Skin of body (tissue), 3 donors: ENCODE measurements at places on chromosomes 1 and 21. TPM values are rescaled to one million over a fixed set of nuclear protein-coding genes. Genes with fewer than 3 reads are reported as not detected.

- DNase-seq, result no peak
Observed at GRCh38 chr1:214228976-214229375, 52.0 kb upstream of the SMYD2 start.

GRCh38 chr21:46078978-46079351, 18.9 kb upstream of the COL6A2 start:
- DNase-seq, result no peak

GRCh38 chr1:150621497-150622302, 7.7 kb downstream of the ENSA start:
- peak; percentile 38 for DNase-seq

DNA sequence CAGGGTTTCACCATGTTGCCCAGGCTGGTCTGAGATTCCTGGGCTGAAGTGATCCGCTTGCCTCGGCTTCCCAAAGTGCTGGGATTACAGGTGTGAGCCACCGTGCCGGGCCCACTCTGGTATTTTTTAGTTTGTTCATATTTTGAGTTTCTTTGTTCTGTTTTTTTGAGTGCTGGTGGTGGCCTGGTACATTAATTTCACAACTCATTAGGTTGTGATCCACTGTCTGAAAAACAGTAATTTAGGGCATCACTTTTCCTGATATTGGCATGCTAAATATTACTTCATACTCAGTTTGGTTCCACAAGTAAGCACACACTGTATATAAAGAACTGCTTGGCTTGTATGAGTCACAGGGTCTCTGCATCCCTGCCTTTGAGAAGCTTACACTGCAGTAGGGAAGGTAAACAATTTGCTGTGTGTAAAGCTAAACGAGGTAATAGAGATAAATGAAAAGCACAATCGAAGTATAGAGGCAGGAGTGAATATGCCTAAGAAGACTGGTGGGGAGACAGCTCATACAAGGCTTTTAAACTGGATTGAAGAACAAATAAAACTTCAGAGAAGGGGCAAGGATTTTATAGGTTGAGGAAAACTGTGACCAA, 7.7 kb downstream of the SNX27 start:
- no peak for DNase-seq

DNA sequence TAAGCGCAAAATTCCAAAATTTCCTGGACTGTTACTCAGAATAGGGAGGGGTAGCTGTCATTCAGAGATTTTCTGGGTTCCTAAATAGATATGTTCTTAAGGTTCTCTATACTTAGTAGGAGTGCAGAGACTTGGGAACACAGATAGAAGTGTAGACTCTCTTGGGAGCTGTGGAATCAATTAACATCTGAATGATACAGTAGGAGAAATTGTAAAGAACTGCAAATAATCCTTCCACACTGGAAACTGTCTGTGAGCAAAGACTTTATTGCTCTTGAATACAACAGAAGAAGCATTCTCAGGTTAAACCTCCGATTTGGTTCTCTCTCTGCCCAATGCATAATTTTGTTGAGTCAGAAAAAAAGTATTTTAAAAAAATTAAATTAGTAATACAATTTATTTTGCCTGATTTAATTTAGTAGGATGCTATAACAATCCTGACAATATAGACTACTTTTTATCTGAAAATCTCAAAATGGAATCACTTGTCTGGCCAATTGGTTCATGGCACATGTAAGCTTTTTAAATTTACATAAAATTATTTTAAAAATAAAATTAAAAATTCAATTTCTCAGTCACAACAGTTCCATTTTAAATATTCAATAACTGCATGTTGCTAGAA, 1754.3 kb downstream of the PLA2G4A start:
- DNase-seq, result no peak

- DNase-seq, result no peak
Observed at GRCh38 chr21:29271927-29272333, 26.8 kb upstream of the BACH1 start.

DNA sequence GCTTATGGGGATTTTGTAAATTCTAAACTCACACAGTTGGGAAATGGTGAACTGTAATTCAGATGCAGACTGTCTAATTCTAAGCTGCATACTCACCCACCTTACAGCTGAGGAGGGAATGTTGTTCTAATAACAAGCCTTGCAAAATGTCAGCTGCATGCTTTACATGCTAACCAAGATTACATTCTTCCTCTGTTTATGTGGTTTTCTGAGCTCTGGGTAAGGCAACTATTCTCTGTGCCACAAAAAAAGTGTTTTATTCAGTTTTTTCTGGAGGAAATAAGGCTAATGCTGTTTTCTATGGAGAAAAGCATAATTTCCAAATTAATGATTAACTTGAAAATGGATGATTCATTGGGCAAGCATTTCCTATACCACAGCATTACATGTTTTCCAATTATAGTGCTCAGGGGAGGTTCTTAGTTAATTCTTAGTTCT, 64.9 kb downstream of the RGS13 start:
- DNase-seq, result no peak

- no peak for DNase-seq
Observed at GRCh38 chr1:227846265-227846858, 30.9 kb downstream of the PRSS38 start.

The FBLIM1 gene
- total RNA-seq, result 14.6 TPM

The SLC16A1 gene
- 28.3 TPM for total RNA-seq
